GM04503 (cell line): ENCODE measurements at places on chromosomes 11 and 22.

DNA sequence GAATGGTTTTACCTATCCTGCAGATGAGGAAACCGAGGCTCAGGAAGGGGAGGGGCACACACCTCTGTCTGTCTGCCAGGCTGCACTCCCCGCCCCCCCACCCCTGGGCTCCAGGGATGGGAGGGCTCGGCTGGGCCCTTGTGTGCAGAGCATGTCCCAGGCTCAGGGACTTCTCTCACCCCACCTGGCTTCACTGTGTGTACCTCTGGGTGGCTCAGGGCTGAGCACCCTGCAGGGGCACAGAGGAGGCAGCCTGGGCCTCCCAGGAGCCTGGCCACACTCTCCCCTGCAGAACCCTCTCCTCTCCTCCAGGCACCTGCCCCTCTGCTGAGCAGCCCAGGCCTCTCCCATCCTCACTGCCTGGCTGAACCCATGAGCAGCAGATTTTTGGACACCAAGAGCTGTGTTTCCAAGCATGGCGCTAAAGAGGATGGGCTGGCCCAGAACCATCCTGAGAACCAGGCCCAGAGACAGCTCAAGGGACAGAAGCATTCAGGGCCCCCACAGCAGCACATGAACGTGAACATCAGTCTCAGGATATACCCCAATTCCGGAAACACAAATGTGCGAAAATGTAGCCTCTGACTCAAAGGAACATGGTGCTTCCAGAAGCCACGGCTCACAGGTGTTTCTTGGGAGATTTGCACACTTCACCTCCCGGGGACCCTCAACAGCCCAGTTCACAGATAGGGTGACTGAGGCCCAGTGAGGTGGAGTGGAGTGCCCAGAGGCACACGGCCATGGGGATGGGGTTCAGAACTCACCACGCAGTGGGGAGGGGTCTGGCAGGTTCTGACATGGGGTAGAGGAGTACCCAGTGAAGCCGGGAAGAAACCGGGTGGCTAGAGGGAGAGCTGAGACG, 10.5 kb downstream of the EMID1 start:
- DNase-seq: no peak

DNA sequence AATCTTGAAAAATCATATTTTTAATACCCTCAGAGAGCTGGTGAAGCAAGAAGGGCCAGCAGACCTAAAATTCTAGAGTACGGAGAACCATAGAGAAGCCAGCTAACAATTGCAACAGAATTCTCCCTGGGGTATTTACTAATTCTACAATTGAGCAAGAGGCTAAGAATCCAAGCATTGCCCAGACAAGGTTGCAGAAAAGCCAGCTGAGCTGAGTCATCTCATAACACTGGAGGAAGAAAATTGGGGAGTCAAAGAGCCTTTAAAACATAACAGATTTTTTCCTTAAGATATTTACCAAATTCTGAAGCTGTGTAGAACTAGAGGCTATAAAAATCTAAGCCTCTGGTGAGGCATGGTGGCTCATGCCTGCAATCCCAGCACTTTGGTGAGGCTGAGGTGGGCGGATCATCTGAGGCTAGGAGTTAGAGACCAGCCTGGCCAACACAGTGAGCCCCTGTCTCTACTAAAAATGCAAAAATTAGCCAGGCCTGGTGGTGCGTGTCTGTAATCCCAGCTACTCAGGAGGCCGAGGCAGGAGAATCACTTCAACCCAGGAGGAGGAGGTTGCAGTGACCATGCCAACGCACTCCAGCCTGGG, 13.6 kb upstream of the TMEM216 start:
- peak; percentile 97 for DNase-seq

- no peak for DNase-seq
These were observed 89.6 kb downstream of the ISX start for GRCh38 chr22:35155403-35156025.

DNA sequence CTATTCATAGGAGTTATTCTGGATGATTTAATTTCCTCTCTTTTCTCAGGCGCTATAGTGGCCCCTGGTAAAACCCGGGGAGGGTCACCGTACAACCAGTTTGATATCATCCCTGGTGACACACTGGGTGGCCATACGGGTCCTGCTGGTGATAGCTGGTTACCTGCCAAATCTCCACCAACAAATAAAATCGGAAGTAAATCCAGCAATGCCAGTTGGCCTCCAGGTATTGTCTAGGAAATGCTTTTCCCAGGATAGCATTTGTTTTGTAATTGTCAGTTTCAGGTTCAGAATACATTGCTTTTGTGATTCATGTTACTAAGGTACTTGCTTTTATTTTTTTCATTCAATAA, 35.6 kb upstream of the ADSL start:
- DNase-seq: no peak

GRCh38 chr11:132683602-132684001, 848.7 kb downstream of the OPCML start:
- DNase-seq: peak; percentile 6

GRCh38 chr11:15490535-15490934, 375.8 kb downstream of the INSC start:
- no peak for DNase-seq

GRCh38 chr11:103528596-103528995, 419.4 kb downstream of the DYNC2H1 start:
- DNase-seq: no peak

DNA sequence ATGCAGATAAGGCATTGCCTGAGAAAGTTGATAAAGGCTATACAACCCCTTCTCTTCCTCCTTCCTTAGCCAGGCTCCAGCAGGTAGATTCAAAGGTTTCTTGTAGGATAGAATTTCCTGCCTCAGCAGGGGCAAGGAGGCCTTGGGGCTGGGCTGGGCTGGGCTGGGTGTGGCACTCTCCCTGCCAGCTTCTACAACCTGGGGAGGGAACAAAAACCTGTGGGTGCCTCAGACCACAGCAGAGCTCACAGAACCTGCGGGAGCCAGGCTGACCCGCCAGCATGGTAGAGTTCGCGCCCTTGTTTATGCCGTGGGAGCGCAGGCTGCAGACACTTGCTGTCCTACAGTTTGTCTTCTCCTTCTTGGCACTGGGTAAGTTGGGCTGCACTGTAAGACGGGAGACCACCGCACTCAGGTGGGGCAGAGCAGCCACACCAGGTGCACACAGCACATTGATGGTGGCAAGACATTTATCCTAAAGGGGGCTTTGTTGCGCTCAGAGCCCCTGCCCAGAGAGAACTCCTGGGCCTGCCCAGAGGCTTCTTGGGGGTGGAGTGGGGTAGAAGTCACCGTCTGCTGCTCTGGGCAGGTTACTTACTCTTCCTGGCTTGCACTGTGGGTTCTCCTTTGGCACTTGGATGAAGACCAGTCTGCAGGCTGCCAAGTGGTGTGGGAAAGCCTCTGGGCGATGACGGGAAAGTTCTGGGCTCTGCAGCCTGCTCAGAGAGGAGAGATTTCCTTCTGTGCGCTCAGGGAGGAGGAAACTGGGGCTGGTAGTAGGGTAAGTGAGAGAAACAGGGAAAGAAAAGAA, at the start of gene MOGAT2:
TSS of gene MOGAT2 (plus strand) at position 231 of the 811 bp plus-strand sequence. CDS start at position 282, 51 bp downstream.
- no peak for DNase-seq

DNA sequence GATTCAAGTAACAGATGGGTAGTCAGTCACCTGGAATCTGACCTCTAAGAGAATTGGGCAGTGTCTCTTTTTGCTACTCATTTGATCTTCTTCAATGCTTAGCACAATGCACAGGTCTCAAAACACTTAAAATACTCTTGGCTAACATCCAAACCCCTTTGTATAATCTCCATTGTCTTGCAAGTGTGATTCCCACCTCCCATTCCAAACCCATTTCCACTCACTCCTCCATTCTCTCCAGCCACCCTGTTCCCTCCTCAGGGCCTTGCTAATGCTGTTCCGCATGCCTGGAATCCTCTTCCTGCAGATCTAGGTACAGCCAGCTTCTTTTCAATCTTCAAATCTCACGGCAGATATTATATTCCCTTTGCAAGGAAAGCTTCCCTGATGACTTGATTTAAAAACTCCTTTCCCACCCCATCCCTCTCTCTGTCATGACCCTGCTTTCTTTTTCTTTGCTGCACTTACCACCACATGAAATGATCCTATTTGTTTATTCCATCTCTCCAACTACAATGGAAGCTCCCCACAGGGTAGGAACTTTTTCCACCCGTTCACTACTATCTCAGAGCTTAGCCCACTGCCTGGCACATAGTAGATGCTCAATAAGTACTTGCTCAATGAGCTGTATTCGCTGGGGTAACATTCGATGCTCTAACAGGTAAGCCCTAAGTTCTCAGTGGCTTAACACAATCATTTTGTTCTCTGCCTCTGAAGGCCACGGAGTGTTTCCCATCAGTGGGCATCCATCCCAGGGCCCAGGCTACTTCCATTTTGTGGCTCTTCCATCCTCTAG, 121.7 kb downstream of the MN1 start:
- no peak for DNase-seq

DNA sequence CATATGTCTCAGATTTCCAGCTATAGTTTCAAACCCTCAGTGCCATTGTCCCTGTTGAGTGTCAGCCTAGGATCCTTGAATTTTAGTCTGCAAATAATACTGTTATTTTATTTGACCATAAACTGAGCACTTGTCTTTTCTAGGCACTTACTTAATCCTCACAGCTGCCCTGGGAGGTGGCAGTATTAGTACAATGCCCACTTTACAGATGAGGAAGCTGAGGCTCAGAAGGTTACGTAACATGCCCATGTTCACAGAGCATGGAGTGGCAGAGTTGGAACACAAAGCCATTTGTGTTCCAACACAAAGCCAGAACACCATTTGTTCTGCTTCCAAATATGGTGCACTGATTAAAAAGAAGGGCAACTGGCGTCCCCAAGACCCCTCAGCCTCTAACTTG, 38.2 kb upstream of the ALX4 start:
- no peak for DNase-seq

DNA sequence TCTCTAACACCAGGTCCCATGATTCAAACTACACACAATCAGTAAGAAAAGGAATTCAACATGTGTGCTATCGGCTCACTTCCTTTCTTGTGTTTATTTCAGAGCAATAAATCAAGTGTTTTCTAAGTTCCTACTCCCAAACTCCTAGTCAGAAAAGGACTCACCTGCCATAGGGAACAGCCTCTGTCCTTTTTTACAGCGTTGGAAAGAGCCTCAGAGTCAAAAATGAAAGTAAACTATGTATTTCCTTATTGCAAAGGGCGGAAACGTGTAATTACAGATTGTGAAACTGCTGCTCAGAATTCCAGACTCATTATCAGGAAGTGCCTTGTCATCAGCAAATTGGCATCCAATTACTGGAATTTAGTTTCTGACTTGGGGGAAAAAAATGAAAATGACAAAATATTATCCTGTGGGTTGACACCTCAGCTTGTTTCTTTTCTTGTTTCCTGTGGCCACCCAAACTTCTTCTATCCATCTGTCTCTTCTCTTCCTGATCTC, at the start of gene CASP4:
TSS of gene CASP4 (minus strand) at position 220 of the 501 bp plus-strand sequence. CDS start at position 171, 49 bp downstream.
- DNase-seq: peak; percentile 57
